ENCODE measurements at places on chromosomes 1 and 21. TPM values are rescaled to one million over a fixed set of nuclear protein-coding genes. Genes with fewer than 3 reads are reported as not detected.

- no peak for DNase-seq
Observed at GRCh38 chr21:40671716-40672115, 175.2 kb downstream of the DSCAM start.

DNA sequence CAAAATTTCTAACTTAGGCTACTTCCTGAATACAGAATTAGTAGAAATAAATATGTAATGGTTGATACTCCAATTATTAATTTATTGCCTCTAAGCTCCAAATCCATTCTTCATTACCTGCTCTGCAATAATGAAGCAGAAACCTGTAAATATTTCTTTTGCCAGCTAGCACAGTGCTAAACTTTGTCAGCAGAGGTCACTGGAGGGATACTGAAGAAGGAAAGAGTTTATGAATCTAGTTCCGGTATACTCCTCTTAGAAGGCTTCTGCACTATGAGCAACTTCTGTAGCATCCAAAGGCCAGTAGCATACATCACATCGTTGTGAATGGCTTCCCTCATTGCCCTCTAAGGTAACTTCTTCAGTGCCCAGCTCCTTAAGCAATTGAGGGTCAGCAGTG lies 81.0 kb upstream of the LHX8 start:
- no peak for DNase-seq

- DNase-seq, result no peak
Observed at GRCh38 chr21:26544201-26544775, 28.8 kb downstream of the CYYR1 start.

DNA sequence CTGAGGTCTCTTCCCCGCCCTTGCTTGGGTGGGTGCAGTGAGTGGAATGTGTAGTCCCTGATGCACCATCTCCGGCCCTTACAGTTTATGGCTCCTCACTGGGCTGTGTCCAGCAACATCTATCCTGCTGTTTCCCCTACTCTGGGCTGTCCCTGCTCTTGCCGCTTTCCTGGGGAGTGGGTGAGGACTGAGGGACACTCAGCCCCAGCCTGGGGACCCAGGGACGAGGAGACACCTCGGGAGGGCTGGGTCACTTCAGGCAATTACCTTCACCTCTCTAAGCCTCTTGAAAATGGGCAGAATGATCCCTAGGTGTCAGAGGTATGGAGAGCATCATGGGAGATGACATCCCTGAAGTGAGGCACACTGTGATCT lies 13.6 kb upstream of the LRP8 start:
- DNase-seq, result peak; percentile 56

DNA sequence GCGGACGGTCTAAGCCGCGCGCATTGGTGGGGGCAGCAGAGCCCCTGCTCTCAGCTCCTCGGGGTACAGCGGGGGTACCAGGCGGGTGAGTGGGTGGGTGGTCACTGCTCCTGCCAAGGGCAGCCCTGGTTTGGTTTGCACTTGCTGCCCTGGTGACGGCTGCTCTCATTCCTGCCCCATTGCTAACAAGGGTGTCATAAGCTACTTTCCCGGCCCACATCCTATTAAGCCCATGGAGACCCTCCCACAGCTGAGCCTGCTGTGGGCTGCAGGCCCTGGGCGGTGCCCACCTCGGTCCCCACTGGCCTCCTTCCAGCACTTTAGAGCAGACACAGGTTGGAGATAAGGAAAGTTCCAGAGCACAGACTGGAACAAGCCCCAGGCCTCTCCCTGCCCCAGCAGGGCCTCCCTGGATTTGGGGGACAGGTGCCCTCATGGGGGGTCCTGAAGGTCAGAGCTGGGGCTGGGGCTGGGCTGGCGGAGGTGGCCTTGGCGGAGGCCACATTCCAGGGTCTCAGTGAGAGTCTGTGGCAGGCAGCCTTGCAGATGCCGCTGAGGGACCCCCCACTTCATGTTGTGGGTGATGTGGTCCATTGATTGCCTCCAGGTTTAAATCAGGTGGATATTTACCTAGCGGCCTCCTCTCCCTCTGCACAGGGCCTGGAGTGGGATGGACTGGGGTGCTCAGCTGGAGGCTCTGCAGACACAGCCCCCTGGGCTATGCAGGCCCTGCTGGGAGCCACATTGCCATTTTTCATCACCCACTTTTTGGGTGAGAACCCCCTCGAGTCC lies 27.0 kb downstream of the COL18A1 start:
- DNase-seq, result no peak

GRCh38 chr1:36089393-36090121 lies 865 bp downstream of the ADPRS start:
- peak; percentile 81 for DNase-seq

SUMO3 gene
- total RNA-seq, result 53.5 TPM

AK5 gene
- total RNA-seq, result 3.5 TPM

All from posterior vena cava (tissue), 2 donors.